Activated CD4-positive, alpha-beta T cell treated with anti-CD3 and anti-CD28 coated beads for 24 hours (primary cell): ENCODE measurements at places on chromosomes 1 and 21.

DNA sequence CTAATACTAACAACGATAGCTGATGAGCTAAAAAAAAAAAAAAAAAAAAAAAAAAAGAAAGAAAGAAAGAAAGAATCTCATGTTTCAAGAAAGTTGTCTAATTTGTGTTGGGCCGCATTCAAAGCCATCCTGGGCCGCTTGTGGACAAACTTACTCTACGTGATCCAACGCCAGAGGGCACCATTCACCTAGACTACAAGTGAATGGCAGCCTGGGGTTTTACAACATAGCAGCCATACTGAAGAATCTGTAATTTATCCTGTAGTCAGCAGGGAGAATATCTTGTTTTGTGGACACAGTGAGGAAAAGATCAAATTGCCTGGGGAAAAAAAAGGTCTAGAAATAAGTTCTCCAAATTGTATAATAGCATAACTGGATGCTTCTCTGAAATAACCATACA, 47.0 kb downstream of the CYP2J2 start:
- peak; percentile 12 for DNase-seq

- no peak for DNase-seq
Measured at GRCh38 chr1:201990427-201990826, 8.0 kb downstream of the RNPEP start.

- no peak for DNase-seq
Measured at GRCh38 chr1:160647329-160647720, 481 bp upstream of the SLAMF1 start.

DNA sequence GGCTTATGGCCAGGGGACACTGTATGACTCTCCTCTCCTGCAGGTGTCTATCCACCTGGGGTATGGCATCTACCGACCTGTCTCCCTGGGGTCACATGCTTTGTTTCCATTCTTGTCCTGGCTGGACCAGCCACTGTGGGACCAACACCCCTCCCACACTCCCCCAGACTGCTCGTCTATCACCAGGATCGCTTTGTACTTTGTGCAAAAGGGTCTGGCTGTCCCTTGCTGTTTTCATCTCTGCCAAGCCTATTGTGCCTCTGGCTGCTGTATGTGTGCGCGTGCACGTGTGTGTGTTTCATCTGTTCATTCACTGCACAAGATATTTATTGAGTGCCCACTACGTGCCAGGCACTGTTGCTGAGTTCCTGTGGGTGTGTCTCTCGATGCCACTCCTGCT, 25.5 kb downstream of the ETNK2 start:
- no peak for DNase-seq

DNA sequence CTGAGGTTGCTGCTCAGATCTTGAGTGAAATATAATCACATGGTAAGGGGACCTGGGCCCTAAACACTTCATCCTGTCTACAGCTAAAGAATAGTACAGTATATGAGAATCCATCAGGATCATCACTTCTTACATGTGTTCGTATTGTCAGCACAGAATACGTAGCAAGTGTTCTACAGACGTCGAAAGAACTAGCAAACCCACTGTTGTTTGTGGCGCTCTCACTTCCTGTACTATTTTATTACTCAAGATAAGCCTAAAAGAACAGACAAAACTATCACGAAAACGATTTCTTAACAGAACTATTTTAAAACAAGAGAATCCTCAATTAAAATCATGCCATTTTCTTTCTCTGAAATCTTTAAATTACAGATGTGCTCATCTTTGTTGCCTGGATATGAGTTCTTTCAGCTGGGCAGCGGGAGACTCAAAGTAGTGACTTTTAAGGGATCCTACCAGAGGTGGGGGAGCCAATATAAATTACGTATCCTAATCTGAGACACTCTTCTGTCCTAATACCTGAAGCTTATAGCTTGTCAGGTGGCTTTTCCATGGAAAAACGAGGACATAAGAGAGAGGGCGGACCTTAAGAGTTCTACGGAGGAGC, 724 bp downstream of the ST7L start:
- no peak for DNase-seq

- no peak for DNase-seq
Measured at GRCh38 chr1:109231066-109231465, 17.3 kb downstream of the SARS1 start.

DNA sequence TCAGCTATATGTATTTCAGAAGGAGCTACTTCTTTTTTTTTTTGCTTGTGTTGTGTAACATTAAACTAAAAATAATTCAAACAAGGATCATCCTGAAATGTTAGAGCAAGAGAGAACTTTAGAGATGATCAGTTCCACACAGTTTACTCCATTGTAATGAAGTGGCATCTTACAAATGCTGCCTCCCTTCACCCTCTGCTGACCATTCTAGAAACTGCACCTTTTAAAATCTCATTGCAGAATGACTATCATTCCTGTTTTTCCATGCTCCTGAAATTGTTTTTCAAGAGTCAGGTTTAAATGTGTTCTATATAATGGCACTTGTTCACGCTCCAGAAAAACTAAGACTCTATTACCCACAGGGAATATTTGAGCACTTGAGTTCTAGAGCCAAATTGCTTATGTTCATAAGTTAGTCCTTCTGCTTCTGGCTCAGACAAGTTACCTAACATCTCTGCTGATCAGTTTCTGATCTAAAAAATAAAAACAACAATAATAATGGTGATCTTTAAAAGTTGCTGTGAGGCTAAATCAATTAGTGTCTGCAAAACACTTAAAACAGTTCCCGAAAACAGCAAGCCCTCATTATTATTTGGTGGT, 21.5 kb upstream of the SLC44A5 start:
- DNase-seq, result no peak

- no peak for DNase-seq
Measured at GRCh38 chr1:205374210-205375078, 17.7 kb upstream of the KLHDC8A start.

- DNase-seq, result no peak
Measured at GRCh38 chr1:68202239-68202832, 30.0 kb downstream of the WLS start.

DNA sequence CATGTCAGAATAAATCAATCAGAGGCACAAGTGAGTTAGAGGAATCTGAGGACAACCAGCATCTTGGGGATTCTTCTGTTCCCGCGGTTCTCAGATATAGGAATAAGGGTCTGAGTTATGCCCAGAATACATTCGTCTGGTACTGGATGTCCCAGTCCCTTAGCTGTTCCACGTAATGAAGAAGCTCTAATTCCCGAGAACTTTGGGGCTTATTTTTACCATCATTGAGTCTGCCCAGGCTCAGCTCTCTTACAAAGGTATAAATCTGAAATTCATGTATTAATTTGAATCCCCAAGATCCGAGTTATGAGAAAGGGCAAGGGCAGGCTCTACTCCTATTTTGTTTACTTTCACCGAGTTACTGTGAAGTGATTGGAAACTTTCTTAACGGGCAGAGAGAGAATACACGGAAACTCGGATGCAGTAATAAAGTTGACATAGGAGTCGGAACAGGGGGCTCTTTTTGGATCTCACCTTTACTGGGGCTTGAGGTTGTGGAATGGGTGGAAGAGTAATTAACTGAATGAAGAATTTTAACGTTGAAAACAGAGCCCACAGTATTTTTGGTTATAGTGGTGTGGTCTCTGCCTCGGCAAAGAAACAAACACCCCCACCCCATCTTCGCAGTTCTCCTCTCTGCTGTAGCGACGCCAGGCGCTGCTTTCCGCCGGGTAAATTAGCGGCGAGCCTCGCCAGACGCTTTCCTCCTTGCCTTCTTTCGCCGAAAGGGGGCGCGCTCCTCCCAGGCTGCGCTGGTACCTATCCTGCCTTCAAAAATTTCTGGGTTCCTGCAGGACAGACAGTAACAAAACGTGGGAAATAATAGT, 7.1 kb downstream of the PRRX1 start:
- peak; percentile 7 for DNase-seq

DNA sequence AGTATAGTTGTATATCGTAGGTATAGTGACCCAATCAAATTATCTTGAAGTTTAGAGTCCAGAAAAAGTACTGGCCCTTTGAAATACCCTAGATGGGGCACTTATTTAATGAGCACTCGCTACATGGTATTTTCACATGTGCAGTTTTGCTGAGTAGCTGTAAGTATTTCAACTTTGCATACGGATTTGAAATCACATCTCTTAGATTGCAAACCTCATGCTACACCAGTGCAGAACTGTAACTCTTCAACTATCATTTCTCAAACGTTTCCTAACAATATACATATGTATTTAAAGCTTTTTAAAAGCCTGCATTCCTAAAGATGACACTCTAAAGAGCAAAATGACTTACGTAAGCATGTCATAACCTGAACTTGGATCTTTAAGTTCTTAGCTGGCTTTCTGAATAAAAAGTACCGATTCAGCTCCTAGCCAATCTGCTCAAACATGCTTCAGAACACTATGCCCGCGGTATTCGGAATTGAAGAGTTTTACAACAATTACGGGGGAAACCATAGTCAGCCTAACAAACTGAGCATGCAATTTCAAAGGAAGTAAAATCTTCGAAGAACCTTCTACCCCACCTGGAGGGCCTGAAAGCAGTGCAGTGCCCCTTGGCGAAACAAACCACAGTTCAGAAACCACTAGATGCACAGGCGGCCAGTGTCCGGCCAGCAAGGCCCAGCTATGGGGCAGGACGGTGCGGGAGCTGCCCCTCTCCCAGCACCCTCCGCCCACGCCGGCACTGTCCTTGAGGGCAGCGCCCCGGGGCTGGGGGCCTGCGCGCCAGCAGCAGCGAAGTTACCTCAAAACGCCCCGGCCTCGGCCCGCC, 863 bp downstream of the FH start:
- DNase-seq, result no peak

DNA sequence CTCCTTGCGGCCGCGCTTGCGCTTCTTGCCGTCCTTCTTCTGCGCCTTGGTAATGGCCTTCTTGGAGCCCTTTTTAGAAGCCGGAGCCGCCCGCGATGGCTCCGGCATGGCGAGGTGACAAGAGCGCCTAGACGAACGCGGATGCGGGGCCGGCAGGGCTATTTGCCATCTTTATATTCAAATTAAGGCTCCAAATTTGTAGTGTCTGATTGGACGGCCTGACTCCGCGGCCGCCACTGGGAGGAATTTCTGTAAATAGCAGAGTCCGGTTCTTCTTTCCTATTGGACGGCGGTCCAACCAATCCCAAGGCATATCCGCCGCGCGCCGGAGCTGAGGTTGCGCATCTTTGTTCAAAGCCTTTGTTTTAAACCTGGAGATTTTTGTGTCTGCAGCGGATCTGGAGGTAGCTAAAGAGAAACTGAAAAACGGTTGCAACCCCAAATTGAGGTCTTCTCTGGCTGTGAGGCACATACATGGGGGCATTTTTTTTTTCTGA, 22.6 kb upstream of the RNF187 start:
- peak; percentile 83 for DNase-seq

GRCh38 chr1:112673592-112674439, 643 bp upstream of the MOV10 start:
- no peak for DNase-seq

- no peak for DNase-seq
Measured at GRCh38 chr1:222557148-222557547, 9.2 kb upstream of the HHIPL2 start.

DNA sequence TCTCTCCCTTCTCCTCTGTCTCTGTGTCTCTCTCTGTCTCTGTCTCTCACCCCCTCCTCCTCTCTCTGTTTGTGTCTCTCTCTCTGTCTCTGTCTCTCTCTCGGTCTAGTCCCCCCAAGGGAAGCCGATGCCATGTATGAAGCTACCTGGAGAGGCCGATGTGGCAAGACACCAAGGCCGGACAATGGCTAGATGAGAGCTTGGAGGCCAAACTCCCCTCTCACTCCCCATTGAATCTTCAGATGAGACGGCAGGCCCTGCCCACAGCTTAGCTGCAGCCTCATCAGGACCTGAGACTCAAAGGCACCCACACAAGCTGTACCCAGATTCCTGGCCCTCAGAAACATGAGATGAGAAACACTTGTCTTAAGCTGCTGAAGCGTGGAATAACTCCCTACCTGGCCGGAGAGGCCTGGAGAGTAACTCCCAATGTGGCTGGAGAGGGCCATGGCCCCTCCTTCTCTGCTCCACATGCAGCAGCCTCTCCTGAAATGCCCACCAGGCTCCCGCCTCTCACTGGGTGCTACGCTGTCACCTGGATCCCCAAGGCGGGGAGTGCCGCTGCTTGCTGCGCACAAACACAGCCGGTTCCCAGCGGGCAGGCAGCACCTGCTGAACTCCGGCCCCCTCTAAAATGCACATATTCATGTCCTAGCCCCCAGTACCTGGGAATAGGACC, 7.8 kb upstream of the ACTRT2 start:
- DNase-seq, result no peak

DNA sequence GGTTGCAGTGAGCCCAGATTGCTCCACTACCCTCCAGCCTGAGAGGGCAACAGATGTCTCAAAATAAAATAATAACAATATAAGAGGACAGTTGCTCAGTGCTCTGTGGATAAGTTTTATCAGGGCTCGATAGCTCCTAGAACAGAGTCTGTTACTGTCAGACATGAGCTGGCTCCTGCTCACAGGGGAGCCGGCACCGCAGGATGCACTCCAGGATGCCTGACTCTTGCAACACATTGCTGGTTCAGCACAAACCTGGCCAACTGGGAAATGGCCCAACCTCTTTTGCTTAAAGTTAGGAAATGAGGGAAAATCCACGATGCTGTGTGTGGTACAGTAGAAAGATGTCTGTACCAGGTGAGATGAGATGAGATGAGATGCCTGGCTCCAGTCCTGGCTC, 5.8 kb upstream of the CTSE start:
- DNase-seq, result no peak

GRCh38 chr21:46545363-46545762, 59.5 kb downstream of the S100B start:
- DNase-seq, result no peak

DNA sequence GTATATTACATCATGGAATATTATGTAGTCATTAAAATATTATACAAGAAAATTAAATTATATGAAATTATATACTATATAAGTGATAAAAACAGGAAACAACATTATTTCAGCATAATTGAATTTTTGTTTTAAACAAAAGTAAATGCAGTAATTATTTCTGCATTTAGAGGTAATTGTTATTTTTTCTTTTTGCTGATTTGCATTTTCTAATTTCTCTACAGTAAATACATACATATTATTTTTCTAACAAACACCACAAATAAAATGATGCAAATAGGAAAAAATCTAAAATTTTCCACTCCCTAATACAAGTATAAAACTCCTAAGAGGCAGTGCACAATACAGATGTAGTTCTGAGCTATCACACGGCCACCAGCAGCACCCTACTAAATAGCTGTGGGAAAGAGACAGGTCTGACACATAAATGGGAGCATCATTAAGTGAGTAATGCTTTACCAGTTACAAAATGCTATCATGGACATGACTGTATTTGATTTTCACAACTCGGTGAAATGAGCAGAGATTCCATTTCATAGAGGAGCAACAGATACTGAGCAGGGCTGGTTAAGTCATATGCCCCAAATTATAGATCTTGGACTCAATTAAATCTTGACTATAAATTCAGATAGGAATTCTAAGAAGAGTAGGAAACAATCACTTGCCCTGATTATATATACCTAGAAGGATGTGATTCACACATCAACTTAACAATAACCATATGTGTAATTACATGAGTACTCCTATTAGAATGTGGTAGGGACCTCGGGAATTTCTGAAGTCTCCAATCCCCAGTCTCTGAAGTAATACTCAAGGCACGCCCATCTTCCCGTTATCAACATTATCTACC, 49.0 kb downstream of the NRIP1 start:
- DNase-seq, result no peak
